SW480 (cell line): ENCODE measurements at places on chromosomes 3 and 15.

DNA sequence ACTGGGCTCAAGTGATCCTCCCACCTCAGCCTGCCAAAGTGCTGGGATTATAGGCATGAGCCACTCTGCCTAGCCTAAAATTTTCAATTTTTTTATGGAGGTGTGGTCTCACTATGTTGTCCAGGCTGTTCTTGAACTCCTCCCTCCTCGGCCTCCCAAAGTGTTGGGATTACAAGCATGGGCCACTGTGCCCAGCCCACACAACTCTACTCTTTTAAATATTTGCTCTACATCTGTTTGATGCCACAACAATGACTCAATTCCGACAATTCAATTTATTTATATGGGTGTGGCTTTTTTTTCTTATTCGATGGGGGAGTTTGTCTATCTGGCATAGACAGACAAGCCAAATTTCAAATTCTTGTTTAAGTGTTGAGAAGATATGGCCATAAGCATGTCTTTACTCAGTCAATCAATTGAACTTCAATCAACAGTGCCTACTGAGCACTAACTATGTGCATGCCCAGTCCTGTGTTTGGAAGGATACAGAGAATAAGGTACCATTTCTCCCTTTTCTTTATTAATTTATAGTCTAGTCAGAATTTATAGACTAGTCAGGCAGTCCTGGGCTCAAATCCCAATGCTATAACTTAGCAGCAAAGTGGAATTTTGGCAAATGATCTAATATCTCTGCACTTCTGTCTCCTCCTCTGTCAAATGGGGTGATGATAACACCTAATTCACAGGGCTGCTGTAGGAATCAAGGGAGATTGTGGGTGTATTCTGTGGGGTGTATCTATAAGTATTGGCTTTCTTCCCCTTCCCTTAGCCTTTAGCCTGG lies 54.6 kb upstream of the PIAS1 start:
- DNase-seq = no peak

DNA sequence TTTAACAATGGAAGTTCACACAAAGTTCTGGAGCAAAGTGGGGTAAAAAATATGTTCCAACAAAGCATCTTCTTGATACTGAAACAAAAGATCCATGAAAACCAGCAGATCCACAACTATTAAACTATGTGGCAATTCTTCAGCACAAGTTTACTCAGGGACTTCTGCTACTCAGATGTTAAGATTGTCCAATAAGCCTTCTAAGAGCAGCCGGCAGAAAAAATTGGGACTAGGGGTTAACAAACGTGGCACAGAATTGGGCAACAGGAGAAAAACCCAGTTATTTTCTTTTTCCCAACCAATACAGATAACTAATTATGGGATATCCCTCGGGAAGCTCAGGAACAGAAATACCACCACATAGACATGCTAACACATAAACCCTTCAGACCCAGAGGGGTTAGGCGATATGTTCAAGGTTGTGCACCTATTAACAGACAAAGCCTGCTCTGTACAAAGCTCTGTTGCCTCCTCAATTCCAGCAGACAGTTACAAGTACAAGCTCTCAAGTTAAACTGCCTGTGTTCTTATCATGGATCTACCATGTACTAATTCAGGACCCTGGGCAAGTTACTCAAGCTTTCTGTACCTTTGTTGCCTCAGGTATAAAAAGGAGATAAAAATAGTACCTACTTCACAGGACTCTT lies 6.8 kb downstream of the SSR3 start:
- no peak for DNase-seq

GRCh38 chr15:70100474-70101341 lies 3.0 kb upstream of the TLE3 start:
- DNase-seq = peak; percentile 49

DNA sequence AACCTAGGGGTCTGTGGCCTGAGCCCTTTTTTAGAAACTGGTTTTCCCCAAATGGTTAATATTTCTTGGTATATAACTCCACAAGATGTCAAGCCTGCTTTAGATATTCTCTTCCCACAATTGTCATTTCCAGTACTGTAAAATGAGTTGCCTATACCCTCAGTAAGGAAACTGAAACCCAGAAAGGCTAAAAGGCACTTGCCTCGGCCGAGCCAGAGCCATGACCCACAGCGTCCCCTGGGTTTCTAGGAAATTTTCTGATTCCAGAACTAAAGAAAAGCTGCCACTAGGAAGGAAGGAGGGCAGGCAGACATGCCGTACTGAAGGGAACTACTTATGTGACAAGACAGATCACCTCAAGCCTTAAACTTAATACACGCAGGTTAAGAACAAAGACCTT lies 59.1 kb downstream of the ATP8B4 start:
- no peak for DNase-seq

- no peak for DNase-seq
These were observed 9.4 kb downstream of the SENP2 start for GRCh38 chr3:185595526-185595925.

- DNase-seq = no peak
These were observed 54.9 kb downstream of the TMED3 start for GRCh38 chr15:79365765-79366164.

- DNase-seq = no peak
These were observed 30.9 kb downstream of the RBMS3 start for GRCh38 chr3:29311795-29312194.

DNA sequence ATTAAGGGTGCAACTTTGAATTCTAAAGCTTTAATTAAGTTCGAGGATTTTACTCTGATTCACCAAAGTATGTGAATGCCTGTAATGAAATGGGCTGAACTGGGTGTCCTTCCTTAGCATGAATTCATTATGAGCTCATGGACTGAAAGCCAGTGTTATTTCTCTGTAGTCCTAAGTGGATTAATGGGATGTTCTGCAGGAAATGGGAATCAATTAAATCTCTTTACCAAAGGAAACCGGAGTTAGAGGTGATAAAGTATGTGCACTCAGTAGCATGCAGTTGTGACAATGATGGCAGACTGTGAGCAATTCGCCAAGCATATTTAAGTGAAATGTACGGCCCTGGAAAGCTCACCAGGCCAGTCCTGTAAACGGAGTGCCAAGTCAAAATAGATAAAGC lies 138.7 kb downstream of the CHL1 start:
- DNase-seq = no peak

DNA sequence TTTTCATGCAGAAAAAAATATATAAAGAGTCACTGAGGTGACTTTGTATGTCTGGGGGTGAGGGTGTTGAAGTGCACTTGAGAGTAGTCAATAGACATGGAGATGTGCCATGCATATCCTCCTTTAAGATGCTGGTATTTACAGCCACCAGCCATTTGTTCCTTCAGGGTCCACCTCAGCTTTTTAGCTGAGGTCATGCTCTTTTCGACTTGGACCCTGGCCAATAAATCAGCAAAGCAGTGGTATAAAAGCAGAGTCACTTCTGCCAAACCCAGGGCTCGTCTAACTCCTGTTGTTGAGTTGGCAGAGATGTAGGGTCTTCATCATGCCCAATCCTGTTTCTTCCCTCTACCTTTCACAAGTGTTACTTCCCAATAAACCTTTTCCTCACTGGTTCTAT lies 75.1 kb upstream of the OSTN start:
- DNase-seq = no peak

- no peak for DNase-seq
These were observed 213.8 kb downstream of the THSD4 start for GRCh38 chr15:71329041-71329440.

DNA sequence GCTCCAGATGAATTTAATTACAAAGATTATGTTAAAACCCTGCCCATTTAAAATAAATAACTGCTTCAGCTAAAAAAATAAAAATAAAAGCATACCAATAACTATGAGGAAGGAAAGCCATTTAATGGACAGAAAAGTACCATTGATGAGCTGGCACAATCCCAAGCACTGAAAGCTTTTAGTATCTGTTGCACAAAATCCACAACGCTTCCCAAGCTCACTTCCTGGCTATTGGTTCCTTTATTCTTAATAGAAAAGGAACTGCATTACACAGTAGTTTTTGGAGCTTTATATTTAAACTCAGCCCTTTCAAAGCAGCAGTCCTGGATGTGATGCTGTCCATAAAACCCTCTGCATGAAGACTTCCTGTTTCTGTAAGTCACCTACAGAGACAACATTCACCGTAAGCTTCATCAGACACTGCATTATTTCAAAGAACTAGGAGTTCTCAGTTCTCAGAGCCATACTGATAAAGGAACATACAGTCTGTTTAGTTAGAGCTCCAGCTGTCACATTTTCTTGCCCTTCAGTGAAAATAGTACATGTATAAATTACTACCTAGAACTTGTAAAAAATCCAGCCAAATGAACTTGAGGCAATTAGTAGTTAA lies 81.5 kb downstream of the CSNK1G1 start:
- no peak for DNase-seq

- DNase-seq = no peak
These were observed 36.1 kb upstream of the EPHB3 start for GRCh38 chr3:184525337-184526087.

- DNase-seq = no peak
These were observed 5.6 kb downstream of the SLC25A38 start for GRCh38 chr3:39388741-39389248.

GRCh38 chr3:24541935-24542334 lies 47.3 kb upstream of the THRB start:
- no peak for DNase-seq

DNA sequence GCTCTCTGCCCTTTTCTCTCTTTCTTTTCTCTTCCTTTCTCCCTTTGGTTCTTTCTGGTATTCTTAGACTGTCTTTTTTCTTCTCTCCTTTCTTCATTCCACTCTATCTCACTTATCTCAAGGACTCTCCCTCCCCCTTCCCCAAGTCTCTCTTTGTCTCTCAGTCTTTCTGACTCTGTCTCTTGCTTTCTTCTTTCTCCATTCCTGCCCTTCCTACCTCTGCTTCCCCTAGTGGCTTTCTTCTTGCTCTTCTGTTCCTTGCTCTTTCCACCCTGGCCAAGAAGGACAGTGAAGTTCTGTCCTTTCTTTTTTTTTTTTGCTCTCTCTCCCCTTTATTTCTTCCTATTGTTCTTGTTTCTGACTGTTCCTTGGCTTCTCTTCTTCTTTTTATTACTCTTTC lies 22.3 kb upstream of the RPL39L start:
- no peak for DNase-seq

DNA sequence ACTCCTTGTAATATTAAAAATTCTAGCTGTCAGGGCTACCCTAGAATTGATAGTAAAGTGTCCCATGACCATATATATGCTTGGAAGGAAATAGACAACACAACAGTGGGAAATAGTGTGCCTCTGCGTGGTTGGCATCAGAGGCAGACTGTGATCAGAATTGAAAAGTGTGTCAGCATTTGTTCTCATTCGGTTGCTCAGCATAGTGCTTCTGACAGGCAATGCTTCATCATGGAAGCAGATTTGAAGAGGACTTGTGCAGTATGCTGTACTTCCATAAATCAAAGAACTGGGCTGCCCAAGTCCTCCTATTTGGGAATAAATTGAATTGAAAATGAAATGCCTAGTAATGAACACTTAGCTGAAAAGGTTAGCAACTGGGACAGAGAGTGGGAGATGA lies 435.7 kb downstream of the DIPK2A start:
- no peak for DNase-seq

GRCh38 chr3:121542924-121543323 lies 2.9 kb downstream of the POLQ start:
- no peak for DNase-seq

GRCh38 chr3:48215019-48215418 lies 8.3 kb upstream of the CAMP start:
- no peak for DNase-seq

- DNase-seq = no peak
These were observed 16.9 kb downstream of the CYP11A1 start for GRCh38 chr15:74350295-74351275.

DNA sequence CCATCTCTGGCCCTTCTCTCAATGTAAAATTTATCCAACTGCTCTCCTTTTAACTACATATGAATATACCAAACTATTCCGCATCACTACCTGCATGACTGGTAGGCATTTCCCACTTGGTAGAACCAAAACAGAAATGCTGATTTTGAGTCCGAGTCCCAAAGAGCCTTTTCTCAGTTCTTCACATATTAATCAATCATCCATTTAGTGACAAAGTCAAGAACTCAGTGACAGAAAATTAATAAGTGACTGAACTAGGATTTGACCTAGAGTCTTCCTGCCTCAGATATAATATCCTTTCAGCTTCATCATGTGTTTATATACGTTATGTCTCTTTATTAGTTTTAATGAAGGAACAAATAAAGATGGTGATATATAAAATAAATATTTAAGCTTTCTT lies 700.6 kb upstream of the GOLIM4 start:
- no peak for DNase-seq

- no peak for DNase-seq
These were observed 22.4 kb downstream of the NIPA1 start for GRCh38 chr15:22808761-22809280.

DNA sequence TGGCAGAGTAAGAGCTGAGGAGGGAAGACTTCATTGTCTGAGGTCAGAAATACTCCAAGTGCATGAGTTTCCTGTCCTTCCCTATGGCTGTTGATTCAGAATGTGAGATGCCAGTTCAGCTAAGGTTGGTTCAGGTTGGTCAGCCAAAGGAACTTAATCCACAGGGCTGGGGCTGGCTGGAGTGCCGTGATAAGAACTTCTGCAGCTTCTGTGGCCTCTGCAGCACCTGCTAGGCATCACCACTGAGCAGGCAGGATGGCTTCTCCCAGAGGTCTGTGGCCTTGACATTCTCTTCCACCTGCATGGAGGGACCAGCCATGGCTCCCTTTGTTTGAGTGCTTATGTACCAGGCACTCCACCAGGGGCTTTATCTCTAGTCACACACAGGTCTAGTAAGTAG lies 109.5 kb upstream of the PLXNA1 start:
- DNase-seq = no peak

- no peak for DNase-seq
These were observed 122.3 kb upstream of the NR2E3 start for GRCh38 chr15:71687902-71688508.

DNA sequence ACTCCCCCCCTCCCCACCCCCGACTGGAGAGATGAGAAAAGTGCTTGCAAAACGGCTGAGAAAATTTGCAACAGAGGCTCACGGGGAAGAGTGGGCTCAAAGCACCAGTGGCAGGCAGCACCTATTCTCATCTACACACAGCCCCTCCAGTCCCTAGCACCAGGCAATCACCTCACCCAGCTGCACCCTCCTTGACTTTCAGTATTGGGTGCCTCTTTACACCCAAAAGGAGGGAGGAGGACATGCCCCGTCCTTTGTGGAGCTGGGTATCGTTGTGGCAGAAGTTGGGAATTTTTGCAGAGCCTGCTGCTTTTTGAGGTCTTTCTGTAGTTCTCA lies 182.8 kb upstream of the TOPAZ1 start:
- no peak for DNase-seq

DNA sequence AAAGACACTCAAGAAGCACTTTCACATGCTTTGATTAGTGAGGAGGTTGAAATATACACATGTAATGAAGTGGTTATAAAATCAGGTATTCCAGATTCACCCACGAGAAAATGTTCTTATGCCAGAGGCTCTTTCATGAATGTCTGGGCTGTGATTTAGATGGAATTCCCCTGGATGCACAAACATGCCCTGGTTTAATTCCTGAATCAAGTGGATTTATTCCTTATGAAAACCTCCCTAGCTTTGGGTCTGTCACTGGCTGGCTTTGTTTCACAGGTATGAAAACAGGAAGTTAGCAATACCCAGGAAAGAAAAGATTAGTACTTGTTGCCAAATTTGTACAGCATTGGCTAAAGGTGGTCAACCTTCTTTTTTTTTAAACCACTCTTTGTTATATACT lies 1123.0 kb downstream of the ROBO1 start:
- no peak for DNase-seq
